ENCODE measurements at places on chromosomes 2 and 18.

GRCh38 chr2:85430752-85431569, 12.4 kb downstream of the SH2D6 start:
- DNase-seq: peak; percentile 91

DNA sequence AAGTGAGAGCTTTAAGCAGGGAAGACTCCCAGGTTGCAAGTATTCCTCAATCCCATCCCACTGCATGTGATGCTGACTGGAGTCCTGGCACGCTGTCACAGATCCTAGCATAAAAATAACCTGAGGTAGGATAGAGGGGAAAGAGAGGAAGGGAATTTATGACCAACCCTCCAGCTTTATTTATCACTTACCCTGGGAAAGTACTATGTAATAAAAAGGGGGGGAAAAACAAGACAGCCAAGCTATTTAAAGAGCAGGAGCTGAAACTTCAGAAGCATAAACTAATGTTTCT, 122.2 kb downstream of the SLC8A1 start:
- DNase-seq: no peak

GRCh38 chr18:33022370-33022769, 249.5 kb upstream of the KLHL14 start:
- no peak for DNase-seq

DNA sequence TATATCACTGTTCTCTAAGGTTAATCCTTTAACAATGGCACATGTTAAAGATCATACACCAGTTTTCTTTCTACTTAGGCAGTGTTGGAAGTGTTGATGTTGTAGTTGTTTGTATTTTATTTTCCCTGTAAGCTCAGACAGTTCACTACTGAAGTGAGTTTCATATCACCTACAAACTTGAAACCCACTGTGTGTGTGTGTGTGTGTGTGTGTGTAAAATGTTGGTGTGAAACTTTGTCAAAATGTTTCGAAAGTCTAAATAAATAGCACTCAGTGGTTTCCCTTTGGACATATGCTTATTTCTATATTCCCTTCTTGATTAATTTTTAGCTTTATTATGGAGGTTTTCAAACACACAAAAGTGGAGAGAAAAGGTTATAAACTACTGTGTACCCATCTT, 79.8 kb upstream of the CAVIN2 start:
- DNase-seq: no peak

- peak; percentile 47 for DNase-seq
Observed at GRCh38 chr2:168518555-168519066, 62.5 kb downstream of the CERS6 start.

- DNase-seq: no peak
Observed at GRCh38 chr2:191869781-191870180, 22.9 kb upstream of the CAVIN2 start.

GRCh38 chr2:10287761-10288160, 14.9 kb upstream of the HPCAL1 start:
- no peak for DNase-seq

DNA sequence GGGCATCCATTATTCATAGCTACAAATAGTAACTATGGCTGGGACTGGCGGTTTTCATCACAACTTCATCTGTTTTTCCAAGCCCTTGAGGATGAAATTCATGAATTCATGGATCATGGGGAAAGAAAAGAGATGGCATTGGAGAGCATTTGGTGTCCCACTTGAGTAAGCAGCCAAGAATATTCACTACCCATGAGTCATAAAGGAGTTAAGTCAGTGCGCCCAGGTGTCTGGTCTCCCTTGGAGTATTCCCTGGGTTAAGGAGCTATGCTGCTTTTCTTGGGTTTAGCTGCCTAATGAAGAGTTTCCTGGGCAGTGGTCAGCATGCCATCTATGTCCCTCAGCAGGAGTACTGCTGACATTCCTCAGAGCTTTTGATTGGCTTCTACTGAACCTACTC, 21.3 kb upstream of the LDAH start:
- no peak for DNase-seq

- DNase-seq: no peak
Observed at GRCh38 chr2:148675708-148676107, 31.2 kb downstream of the EPC2 start.

- DNase-seq: no peak
Observed at GRCh38 chr18:38695559-38696280, 1130.1 kb upstream of the CELF4 start.

DNA sequence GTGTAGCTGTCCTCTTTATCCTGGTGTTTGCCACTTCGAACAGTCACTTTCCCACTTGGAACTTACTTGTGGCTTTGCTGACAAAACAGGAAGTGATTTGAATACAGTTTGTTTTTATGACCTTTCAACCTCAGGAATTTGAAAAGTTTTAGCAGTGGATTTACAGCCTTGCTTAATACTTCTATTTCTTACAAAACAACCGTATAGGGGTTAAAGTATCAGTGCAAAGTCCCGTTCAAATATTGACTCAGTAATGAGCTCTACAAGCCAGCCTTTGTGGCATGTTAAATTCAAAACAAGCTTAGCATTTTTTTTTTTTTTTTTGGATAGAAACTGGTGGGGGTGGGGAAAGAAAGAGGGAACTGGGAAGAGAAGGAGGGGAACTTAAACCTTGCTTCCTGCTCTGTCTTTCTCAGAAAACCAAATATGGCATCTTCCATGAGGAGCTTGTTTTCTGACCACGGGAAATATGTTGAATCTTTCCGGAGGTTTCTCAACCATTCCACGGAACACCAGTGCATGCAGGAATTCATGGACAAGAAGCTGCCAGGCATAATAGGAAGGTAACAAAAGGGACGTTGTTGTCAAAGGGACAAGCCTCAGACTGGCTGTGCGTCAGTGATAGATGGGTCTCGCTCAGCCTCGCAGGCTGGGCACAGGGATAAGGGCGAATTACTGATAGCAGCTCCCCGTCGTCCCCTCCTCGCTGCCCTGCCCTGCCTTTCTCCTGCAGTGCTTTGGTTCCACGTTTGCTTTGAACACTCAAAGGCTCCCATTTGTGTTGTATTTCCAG, at the start of gene HNMT:
Gene HNMT, plus strand, starts transcription at position 408 of the 793 bp plus-strand sequence. Its CDS starts 19 bp downstream, at position 427.
- DNase-seq: peak; percentile 53

GRCh38 chr2:137879121-137879520, 85.2 kb upstream of the HNMT start:
- DNase-seq: no peak

GRCh38 chr2:42938671-42939370, 146.4 kb upstream of the HAAO start:
- DNase-seq: no peak

DNA sequence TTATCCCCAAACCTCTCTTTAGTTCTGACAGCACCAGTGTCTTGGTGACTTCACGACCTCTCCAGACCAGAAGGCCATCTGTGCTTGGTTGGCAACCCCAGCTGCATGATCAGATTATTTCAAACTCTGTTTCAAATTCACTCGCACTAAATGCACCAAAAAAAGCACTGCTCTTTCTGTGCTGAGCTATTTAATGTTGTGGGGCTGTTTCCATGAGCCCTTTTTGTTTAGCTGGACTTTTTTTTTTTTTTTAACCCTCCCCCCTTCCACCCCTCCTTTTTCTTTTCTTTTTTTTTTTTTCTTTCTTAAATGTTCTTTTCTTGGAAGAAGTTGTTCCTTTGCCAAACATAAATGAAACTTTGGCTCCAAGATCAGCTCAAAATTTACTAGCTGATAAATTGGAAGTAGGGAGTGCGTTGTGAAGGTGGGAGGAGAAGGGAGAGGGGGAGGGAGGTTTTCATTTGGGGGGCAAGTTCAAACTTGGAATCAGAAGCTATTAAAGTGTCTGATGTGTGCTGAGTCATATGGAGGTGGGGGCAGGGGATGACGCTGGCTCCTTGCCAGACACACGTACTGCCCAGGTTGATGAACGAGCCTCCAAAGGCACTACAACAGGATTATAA, 543.0 kb upstream of the TNP1 start:
- DNase-seq: no peak

GRCh38 chr2:228559774-228560415, 378.4 kb upstream of the SPHKAP start:
- DNase-seq: no peak

DNA sequence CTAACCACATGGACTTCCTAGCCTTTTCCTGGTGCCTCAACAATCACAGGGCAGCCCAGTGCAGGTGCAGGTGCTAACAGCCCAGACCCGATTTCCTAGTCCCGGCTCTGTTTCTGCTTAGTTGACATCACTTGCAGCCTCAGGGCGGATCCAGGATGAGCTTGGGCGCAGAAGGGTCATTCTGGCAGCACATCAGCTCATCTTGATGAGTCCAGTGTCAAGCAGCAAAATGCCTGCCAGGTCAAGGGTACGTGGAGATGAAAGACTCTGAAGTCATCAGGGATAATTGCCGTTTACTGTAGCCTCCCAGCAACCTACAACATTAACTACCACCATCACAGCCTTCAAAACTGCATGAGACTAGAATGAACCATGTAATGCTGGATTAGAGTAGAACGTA, 39.4 kb upstream of the EFHD1 start:
- no peak for DNase-seq

DNA sequence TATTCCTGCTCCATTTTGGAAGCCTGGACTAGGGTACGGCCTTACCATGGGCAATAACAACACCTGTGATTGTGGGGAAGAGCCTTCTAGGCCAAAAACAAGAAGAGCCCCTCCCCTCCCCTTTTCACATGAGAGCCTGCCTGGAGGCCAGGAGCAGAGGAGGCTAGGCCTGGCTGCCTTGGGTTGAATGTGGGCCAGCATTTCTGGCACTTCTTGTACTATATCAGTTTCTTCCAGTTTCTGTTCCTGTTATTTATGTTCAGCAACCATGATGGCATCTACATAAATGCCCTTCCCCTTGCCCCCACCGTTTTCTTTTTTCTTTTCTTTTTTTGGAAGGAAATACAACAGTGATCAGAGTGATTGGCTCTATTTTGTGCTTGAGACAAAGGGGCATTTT, 58.4 kb downstream of the KCTD18 start:
- DNase-seq: no peak

DNA sequence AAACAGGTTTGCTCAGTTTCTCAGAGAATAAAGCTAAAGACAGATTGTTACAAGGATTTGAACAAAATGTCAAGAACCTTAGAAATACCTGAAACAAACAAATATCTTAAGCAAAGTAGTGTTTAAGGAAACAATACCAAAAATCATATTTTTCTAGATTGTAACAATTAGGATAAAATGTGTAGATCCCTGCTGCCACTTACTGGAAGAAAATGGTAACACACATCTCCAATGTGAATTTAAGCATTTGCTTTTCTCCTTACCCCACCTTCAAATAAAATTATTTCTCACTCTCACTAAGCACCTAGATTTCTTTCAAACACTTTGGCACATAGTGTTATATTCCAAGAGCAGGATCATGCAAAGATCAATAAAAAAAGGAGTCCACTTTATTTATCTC, 34.9 kb downstream of the SUCLG1 start:
- DNase-seq: no peak

GRCh38 chr2:217922101-217923006, 80.4 kb downstream of the TNS1 start:
- no peak for DNase-seq

DNA sequence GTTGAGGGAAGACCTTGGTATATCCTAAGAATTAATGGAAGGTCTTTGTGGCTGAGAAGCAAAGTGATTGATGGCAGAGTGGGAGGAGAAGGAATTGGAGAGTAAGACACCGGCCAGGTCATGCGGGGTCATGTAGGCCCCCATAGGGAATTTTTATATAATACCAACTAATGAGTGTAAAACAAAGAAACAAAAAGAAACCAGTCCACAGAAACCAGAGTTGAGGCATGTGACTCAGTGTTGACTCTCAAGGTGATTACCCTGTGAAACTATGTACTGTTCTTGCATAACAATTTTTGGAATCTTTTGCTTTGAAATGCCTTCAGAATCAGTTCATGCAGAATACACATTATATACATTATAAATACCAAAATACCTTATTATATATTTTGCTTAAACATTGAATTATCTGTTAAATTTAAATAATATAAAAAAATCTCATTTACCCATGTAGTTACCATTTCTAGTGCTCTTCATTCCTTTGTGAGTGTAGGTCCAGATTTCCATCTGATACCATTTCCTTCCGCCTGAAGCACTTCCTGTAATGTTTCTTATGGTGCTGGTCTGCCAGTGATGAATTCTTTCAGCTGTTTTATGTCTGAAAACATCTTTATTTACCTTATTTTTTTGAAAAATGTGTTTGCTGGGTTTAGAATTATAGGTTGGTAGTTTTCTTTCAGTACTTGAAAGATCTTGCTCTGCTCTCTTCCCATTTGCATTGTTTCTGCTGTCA, 8.6 kb downstream of the CLIP4 start:
- DNase-seq: no peak

GRCh38 chr2:186883666-186884065, 34.7 kb upstream of the ZSWIM2 start:
- no peak for DNase-seq

Measured in H1 (cell line).